NCI-H510A (cell line): ENCODE measurements at places on chromosomes 7 and 10.

DNA sequence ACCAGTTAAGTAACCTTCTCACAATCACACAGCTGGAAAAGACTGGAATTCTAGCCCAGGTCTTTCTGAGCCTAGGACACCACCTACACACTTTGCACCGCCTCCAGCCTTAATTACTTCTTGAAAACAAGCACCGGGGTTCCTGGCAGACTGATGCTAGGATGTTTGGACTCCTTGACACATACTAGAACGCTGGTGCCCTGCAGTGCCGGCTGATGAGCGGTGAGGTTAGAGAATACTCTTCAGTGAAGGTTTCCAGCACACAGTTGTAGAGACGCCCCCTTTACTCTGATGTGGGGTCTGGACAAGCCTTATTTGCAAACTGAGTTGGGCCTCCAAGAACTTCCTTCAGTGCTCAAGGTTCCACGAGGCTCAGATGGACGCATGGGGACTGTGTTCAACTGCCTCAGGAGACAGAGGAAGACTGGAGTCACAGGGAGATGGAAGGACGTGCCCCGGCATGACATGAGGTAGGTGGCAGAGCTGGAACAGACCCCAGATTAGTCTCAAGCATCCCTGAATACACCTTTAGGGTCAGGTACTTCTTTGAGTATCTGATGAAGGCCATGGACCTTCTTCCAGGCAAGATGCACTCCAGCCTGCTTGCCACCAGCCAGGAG is 89.6 kb downstream of the COBL start:
- no peak for DNase-seq

DNA sequence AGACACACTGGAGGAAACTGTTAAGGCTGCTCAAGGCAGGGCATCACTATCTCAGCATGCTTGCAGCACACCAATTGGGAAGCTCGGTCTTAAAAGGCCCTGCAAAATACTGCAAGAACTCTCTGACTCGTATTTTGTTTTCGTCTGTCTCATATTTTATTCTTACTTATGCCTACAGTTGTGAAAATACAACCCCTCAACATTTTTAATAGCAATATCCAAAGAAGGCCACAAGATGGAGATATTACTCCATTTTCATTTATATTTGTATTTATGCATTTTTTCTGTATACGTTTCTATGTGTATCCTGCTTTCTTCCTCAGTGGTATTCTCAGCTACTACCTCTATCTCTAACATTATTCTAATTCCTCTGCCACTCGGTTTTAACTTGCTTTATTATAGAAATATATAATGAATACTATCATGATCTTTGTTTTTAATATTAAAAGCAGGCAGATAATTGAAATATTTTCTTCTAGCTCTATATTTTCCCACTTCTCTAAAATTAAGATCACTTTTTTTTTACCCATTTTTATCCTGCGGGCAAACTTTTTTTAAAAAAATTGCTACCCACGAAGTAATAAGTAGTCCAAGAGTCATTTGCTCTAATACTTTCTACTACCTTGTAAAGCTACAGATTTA is 10.0 kb downstream of the DNAJC1 start:
- DNase-seq, result no peak

DNA sequence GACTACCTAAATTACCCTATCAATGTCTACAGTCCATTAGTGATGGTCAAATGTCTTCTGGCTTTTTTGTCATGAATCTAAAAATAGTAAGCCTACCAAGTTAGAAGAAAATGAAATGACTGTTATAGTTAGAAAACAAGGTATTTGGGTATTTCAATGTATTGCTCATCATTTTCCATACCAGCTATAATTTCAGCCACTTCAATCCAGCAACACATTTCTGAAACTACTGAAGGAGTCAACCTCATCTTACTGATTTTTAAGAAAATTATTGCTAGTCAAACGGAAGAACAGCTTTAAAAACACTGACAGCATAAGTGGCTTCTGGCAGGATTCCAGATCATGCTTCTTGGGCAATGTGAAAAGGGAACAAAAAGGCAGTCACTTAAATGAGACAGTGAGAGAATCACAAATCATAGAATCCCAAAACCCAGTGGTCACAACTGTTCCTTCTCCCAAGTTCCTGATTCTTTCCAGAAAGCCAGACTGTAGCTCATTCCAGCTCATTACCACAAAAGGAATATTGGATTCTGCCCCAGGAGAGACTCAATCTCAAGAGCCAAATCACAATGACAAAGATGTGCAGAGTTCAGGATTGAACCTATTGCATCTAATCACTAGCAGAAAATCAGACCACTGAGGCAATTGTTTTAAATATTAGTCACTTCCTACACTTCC is 61.2 kb upstream of the LRRN3 start:
- no peak for DNase-seq

GRCh38 chr10:124359336-124359832 is 59.3 kb downstream of the OAT start:
- DNase-seq, result no peak

DNA sequence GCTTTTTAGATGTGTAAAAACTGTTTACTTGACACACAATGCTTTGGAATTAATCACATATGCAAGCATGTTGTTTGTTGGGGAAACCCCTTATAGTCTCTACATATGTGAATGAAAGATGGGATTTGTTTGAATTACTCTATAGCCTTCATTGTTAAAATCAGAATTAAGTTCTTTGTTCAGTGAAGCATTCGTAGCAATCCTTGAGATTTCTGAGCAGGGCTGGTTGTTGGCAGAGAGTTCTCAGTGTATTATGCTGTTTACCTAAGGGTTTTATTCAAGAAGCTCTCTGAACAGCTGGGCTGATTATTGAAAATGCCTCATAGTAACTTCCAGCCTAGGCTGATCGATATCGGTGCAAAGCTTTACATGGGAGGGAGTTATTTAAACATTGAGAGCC is 190.9 kb downstream of the VTI1A start:
- no peak for DNase-seq
